ENCODE measurements at places on chromosomes 6 and 20. TPM values are rescaled to one million over a fixed set of nuclear protein-coding genes. Genes with fewer than 3 reads are reported as not detected.

DNA sequence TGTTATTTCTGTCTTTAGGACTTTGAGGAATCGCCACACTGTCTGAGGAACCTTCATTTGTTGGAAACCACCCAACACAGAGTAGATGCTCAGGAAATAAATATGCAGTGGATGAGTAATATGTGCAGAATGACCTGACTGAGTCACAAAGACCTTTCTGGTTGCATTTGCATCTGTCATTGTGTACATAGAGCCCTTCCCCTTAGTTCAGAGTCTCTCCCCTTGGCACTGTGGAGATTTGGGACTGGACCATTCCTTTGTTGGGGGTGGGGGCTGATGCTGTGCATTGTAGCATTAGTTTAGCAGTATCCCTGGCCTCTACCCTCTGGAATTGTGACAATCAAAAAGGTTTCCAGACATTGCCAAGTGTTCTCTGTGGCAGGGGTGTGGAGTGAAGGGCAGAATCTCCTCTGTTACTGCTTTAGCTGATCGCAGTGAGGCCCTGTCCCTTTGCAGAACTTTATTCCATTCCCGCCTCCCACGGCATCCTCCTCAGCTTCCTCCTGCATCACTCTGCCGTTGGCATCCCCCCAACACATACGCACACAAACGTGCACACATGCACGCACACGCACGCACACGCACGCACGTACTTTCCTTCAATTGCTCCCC, 64.5 kb downstream of the EYA2 start:
- peak; percentile 89 for DNase-seq

DNA sequence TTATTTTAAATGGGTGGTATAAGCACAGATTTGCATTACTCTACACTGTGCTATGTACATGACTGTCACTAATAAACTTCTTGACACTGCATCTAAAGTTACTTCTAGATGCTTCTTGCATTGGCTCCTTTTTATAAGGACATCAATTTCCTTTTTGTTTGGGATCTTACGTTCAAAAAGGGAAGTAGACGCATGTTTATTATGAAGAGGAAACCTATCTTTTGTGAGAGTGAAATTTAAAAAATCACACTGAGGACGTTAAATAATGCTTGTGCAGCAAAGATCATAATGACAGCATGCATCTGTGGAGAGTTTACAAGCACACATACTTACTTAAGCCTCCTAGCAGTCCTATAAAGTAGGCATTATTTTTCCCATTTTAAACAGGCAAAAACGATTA, 479.5 kb downstream of the CD83 start:
- no peak for DNase-seq

- DNase-seq: no peak
Measured at GRCh38 chr6:156344491-156344890, 432.7 kb upstream of the ARID1B start.

GRCh38 chr6:167302074-167302473, 11.0 kb downstream of the UNC93A start:
- no peak for DNase-seq

- no peak for DNase-seq
Measured at GRCh38 chr6:82410151-82410648, 46.6 kb downstream of the TPBG start.

MTHFD1L gene
- 65.7 TPM for total RNA-seq

DNA sequence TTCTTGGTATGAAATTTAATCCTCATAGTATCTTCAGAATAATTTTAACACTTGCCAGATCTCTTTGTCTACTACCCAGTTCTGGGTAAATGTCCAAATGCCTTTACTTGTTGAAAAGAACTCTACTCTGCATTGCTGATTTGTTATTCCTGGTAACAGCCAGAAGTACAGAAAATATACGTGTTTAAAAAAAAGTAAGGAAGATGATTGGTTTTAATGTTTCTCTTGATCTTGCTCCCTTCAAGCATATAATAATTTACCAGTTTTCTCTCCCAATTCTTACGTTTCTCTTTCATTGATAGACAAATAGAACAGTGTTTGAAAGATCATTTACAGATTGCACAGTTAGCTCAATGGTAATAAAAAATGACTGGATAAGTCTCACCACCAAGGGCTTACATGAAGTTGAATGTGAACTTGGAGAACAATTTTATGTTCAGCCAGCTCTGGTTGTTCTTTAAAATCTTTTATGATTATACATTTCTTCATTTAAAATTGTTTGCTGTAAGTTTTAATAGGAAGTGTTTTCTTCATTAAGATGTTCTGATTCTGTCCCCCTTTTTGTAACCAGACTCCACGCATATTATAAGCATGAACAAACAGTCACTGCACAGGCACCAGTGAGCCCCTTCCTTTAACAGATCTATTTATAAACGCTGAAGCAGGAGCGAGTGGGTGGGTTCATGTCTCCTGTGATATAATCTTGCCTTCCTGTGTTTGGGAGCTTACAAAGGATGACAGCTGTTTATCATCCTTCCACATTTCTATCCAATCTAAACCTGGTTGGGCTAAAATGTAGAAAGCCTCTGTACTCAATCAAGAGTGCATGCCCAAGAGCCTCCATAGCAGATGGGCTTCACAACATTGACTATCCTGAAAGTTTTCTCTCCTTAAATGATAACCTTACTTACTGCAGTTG, 299.5 kb downstream of the PRL start:
- no peak for DNase-seq

DNA sequence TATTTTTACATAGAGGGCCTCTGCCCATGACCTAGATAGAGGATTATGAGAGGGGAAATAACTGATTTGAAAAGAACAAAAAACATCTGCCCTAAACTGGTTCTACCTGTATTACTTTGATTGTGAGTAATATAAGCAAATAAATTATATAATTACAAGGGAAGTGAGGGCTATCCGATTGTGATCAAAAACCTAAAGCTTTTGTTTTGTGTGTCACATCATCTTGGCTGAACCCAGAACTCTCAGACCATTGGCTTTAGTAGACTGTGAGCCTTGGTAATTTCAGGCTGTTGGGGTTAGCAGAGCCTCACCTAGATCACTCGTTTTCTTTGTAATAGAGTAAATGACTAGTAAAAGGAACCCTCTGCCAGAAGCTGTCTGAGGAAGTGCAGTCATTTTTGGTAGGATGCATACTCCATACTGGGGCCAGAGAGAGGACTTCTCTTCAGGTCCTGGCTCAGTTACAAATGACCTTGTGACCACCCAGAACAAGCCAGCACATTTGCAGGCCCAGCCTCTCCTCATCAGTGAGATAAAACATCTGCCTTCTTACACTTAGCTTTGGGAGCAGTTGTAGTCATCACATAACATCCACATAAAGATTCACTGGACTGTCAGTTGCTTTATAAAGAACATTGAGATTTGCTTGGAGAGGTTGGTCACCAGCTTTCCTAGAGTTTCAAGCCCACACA, 13.5 kb downstream of the STK35 start:
- no peak for DNase-seq

- DNase-seq: no peak
Measured at GRCh38 chr20:53706466-53707370, 113.1 kb upstream of the ZNF217 start.

GABRR1 gene
- total RNA-seq: not detected

- no peak for DNase-seq
Measured at GRCh38 chr6:64255000-64255399, 619.4 kb downstream of the PHF3 start.

SNTA1 gene
- 14.6 TPM for total RNA-seq

GRCh38 chr20:49823152-49823847, 10.7 kb downstream of the SLC9A8 start:
- DNase-seq: no peak

DNA sequence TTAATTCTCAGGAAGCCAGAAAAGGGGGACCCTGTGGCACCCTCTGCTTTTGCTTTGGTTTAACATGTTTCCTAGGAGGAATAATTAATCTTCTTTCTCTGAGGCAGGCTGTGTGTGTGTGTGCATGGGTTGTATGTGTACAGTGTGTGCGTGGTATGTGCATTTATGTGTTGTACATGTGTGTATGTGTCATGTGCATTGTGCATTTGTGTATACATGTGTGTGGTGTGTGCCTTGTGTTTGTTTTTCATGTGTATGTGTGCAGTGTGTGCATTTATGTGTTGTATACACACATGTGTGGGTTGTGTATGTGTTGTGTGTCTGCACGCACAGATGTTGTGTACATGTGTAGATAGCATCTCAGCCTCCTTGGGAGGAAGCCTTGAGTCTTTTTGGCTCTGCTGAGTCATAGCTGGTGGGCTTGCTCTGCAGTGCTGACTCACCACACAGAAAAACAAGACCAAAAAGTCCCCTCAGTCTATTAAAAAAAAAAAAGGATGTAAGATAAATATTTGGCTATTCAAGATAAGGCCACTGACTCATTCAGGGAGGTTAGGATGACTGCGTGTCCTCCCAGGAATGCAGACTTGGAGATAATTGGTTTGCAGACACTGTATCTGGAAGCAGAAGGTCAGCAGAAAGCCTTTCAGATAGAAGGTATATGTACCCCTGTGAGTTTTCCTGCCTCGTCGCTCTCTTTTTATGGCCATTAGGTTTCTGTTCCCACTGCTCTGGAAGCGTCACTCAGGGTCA, 58.6 kb downstream of the SYNJ2 start:
- peak; percentile 99 for DNase-seq

DNA sequence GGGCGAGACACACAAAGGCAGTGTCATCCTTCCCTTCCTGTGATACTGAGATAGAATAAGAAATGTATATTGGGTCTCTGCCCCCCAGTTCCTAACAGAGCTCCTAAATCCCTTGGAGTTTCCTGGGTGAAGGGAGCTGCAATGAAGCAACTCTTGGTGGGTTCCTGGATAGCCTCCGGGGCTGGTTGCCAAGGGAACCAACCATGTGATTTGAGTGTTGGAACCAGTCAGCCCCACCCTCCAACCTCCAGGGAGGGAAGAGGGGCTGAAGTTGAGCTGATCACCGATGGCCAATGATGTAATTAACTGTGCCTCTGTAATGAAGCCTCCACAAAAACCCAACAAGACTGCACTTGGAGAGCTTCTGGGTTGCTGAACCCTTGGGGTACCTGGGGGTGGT, 116.6 kb downstream of the SLC22A3 start:
- no peak for DNase-seq

- no peak for DNase-seq
Measured at GRCh38 chr6:53803081-53803860, 8.5 kb downstream of the LRRC1 start.

GJE1 gene
- not detected for total RNA-seq

DNA sequence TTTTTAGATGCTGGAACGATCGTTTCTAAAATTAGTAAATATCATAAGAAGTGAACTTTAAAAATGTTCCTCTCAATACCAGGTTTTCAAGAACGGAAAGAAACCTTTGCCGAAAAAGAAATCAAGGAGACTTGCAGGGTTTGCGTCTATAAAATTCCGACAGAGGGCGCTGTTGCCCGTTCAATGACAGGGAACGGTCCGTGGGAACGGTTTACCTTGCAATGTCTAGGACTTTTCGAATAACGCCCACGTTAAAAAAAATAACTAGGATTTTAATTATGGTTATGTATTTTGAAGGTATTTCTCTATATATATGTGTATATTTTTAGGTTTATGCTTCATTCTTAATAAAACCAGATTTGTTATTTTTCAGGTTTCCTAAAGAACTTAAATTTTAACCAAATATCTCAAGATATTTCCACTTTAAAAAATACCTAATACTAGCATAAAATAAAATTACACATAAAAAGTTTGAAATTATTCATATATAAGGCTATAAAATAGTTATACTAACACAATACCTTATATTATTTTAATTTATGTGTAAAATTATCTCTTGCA, 2.5 kb upstream of the TFAP2B start:
- peak; percentile 41 for DNase-seq

- DNase-seq: no peak
Measured at GRCh38 chr6:139373928-139374356, 506 bp downstream of the CITED2 start.

All from HT1080 (cell line).